ENCODE measurements at places on chromosomes 3 and 15.

DNA sequence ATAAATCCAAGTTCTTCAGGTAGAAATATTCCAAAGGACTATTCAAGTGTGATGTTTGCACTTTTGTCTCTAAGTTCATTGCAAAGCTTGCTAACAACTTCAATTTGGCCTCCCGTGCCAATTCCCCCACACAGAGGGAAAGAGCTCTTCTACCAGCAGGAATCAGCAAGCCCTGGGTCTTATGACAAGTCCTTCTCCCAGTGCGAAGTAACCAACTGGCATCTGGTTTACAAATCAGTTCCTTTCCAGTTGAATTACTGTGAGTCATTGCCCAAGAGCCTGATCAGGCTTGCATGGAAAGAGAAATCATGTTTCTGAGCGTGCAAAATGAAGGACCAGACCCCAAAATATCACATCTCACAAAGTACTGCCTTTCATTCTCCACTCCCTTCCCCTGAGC, 62.7 kb upstream of the SLCO3A1 start:
- peak; percentile 8 for DNase-seq

DNA sequence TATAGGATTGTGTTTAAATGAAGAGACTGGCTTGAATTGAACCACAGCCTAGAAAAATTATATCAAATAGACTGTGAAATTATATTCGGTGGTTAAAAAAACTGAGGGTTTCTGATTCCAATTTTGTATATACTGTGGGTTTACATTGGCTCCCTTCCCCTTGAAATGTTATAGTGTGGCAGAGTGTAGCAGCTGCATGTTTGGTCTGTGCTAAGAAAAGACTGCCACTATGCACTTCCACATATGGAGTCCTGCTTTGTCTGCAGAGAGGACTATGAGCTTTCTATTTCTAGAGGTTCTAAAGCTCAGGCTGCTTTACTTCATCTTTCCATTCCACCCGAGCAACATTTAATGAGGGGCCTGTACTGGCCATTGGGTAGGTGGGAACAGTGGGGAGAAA, 112.3 kb downstream of the P3H2 start:
- DNase-seq = no peak

DNA sequence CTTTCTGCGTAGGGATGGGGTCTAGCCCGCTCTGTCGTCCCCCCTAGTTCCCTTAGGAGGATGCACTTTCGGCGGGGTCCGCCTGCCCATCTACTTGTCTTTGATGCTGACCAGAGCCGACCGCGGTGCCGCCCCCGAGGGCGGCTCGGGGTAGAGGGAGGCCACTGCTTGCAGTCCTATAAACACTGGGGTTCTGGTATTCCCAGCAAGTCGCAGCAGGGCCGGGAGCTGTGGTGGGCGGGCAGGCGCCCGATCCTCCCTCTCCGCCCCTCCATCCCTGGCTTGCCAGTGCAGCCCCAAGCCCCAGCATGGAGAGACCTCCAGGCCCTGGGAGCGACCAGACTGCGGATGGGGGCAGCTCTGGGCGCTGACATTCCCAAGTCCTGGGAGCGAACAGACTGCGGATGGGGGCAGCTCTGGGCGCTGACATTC, 830 bp downstream of the SEMA4B start:
- DNase-seq = no peak

DNA sequence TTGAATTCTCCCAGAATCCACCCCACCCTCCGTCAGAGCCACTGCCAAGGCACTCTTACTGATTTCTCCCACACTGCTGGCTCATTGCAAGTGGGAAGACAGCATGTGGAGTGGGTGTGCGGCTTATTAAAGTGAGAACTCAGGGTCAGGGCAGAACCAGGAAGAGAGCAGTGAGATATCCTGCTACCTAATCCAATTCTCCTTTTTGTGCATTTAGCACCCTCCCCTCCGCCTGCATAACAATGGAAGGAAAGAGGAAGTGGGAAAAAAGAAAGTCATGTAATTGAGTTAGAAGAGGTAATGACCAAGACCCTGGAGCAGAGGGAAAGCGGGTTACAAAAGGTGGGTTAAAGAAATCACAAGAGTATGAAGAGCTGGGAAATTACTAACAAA, 27.8 kb upstream of the PIK3CB start:
- DNase-seq = no peak

- DNase-seq = peak; percentile 92
Measured at GRCh38 chr3:102165367-102165766, 269.4 kb upstream of the ZPLD1 start.

DNA sequence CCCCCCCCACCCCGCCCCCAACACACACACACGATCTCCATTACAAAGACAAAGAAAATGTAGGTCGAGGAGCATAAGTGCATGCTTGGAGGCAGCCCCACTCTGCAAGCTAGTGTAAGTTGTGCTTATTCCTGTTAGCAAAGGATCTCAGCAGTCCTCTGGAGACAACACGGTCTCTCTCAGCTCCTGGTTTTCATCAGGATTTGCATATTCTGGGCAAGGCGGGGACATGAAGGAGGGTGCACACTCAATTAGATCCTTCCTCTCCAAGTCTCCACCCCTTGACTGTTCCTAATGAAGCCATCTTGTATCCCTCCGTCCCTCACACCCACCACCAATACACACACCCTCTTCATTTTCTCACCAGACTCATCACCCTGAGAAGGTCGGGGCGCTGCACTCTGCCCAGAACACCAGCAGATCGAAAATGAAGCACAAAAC, 63.8 kb downstream of the MRPL46 start:
- DNase-seq = no peak

DNA sequence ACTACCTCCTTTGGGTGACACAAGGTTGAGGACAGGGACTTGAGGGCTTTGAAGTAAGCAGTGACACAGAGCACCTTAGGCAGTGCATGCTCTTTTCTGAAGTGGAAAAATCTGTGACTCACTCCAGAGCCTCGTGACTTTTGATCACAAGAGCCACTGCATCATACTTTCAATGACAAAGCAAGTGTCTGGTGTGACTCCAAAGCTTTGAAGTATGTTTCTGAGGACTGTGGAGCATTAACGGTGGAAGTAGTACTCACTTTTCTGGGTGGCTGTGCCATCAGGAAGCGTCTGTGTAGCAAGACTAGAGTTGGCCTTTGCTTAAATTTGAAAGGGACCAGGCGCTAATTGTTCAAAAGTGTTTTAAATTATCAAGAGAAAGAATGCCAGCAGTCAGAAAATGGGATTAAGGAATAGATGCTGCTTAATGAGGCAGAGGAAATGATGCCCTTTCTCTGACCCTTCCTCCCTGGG, 210.7 kb upstream of the TRIM42 start:
- no peak for DNase-seq

- DNase-seq = peak; percentile 92
Measured at GRCh38 chr3:185744997-185745843, 79.6 kb downstream of the IGF2BP2 start.

DNA sequence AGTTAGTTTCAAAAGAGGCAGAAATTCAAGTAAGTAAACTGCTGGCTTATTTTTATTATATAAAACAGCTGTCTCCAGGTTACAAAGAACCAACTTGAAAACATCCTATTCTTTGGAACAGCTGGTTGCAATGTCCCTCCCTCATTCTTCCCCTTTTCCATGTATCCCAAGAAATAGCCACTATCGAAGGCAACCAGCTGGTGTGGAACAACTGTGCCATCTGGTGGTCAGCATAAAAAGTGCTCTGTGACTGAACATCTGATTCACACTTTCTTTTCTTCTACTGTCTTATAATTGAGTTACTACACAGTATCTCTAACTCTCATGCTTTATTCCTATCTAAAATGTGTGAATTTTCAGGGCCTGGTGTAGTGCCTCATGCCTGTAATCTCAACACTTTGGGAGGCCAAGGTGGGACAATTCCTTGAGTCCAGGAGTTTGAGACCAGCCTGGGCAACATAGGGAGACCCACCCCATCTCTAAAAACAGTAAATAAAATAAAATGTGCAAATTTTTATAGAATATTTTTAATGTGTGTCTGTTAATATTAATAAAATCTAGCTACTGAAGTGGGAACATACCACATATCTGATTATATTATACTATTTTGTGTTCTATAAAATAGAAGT, 9.6 kb downstream of the OSBPL11 start:
- peak; percentile 75 for DNase-seq

DNA sequence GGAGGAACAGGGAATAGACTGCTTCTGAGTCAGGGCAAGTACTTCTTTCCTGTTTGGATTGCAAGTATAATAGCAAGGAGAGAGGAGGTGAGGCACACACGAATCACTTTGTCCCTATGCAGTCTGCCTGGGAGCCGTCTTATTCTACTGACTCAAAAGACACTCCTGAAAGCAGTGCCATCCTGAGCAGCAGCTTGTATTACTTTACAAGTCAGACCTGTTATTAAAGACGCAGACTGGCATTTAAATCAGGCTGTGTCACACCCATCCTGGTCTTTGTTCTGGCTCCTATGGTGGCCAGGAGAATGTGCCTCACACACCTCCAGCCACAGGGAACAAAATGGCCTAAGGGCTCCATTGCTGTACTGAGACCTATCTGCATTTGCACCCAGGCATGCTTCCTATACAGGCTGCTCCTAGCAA, 17.9 kb upstream of the SQOR start:
- no peak for DNase-seq

GRCh38 chr3:50028346-50028745, 60.4 kb upstream of the RBM5 start:
- DNase-seq = peak; percentile 78

DNA sequence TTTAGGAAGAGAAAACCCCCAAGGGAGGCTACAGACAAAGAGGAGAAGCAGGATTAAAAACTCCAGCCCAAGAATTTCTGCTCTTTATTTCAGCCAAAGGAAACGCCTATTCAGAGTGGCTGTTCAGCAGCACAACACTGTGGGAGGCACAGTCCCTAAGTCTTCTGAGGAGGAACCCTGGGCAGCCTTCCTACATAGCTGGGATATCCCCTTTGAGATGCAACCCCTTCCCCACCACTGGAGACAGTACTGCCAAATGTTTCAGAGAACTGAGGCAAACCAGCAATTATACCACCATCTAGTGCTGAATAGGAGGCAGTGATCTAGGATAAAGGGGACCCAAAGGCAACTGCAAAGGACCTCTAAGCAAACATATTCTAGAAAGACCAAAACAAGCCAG, 168.1 kb downstream of the VPS13C start:
- DNase-seq = no peak

GRCh38 chr15:52331490-52332240, 36.1 kb upstream of the MYO5C start:
- DNase-seq = peak; percentile 54

DNA sequence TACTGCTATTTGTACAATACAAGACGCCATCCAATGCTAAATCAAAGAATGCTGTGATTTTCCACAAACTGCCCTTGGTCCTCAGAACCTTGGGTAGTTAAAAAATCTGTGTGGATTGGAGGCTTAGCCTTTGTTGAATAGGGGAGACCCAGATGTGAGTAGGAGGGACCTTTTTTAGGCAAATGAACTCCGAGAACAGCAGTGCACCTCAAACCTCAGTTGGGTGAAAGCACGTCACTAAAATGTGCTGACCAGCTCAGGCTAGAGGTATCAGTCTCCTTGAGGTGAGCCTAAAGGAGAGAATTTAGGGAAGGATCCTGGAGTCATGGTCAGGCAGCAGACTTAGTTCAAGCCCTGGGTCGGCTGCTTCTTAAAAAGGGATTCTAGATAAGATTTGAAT, 200.7 kb downstream of the SOX2 start:
- no peak for DNase-seq

DNA sequence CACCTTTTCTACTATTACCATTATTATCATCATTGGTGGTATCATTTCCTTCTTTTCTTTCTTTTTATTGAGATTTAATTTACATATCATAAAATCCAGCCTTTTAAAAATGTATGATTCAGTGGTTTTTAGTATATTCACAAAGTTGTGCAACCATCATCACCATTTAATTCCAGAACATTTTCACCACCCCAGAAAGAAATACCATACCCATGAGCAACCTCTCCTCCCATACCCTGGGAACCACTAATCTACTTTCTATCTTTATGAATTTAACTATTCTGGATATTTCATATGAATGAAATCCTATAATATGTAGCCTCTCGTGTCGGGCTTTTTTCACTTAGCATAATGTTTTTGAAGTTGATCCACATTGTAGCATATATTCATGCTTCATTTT, 29.1 kb downstream of the AAGAB start:
- peak; percentile 79 for DNase-seq

DNA sequence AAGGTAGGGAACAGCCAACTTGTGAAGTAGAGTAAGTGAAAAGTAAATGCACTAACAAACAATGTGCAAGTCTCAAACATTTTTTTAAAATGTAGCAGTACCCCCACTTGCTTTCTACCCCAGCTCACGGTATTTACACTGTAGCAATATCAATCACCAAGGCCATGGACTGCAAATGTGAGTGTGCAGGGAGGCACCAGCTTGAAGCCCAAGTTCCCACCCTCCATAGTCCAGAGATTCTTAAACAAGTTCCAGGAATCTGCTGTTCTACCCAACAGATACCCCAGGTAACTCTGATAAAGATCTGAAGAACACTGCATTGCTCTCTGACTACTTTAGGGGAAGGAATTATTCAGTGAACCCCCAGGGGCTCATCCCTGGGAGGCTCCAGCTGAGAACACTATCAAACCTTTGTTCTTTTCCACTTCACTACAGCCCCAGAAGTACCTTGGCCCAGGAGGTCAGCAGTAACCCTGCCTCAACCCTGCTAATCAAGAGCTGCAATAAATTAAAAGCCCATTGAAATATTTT, 86.1 kb downstream of the FOXP1 start:
- DNase-seq = no peak

DNA sequence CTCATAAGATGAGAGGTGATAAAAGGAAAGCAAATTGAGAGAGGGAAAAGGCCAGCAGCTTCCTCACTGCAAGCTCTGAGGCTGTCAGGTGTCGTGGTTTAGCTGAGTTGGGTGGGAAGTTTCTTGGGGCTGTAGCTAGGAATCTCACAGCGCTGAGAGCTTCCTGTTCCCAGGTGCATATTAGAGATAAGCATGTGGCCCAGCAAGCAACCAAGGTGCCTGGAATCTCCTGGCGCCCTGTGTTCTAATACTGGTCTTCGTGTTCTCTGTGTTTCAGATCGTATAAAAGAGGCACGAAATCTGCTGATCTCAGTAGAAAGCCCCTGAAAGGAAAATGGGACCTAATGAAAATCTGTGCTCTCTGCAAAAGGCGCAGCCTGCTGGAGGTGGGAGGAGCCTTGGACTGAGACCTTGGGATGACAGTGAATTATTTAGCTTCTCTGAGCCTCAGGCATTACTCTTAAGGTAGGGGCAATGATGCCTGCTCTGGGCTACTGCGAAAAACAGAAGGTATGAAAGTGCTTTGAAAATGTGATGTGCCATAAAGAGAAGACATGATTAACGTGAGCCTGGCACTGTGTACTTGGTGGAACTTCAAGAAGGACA, 499.9 kb downstream of the TBL1XR1 start:
- no peak for DNase-seq
